Stimulated activated CD4-positive, alpha-beta T cell treated with anti-CD3 and anti-CD28 coated beads, TNF-alpha, amount 100 ng/mL, for 1 hour (primary cell): ENCODE measurements at places on chromosomes 5 and 9.

GRCh38 chr9:108913391-108913790, 20.5 kb downstream of the ELP1 start:
- no peak for DNase-seq

DNA sequence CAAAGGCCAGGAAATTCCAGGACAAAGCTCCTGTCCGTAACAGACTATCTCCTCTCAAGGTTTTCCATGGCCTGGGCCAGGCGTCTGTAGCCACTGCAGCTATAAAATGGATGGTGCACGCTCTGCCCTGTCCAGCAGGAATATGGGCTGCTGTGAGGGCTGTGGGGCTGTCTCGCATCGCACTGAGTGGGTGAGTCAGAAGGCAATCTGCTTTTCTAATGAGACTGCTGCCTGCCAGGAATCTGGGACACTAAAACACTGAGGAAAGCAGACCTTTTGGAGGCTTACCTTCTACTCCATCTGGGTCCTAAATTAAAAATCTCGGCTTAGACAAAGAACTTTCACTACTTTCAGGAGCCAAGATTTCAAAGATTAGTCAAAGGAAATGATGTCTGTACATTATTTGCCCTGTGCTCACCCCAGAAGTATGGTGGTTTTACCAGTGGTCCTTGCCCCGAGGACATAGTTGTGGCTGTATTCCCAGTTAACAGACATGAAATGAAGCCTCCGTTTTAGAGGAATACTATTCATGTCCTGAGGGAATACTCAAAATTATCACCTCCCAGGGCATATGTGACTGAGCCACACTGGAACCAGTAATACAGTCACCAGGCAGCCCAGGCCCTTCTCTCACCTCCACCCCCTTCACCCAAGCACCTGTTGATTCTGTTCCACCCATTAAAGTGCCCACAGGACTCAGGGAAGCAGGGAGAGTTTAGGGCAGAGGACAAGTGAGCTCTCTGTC, 56.4 kb downstream of the PFDN1 start:
- DNase-seq, result no peak

DNA sequence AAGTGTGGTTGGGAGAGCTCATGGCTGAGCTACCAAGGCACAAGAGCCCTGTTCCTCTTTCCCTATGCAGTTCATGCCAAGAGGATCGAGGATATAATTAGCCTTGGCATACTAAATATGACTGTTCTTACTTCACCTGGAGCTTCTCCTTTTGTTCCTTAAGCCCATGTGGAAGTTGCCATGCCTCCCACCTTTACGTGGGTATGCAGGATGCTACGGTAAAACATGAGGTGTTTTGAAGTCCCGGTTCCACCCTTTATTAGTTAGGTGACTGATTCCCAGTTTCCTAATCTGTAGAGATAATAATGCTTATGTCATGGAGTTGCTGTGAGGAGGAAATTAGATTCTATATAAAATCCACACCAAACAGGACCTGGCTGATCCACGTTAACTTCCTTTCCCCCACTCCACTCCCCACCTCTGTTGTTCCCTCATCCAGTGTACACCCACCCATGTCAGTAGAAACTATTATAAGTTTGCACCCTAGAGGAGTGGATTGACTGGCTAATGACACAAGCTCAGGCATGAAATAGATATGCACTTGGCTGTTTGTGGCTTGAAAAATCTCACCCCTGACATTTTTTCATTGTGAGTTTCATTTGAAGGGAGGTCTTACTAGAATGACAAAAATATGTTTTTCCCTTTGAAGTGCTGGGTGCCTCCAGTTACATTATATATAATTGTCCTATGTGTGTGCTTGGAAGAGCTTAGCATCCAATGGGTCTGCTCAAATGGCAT, 36.8 kb upstream of the SHOC1 start:
- no peak for DNase-seq

- no peak for DNase-seq
These were observed 11.9 kb downstream of the TRIO start for GRCh38 chr5:14155075-14155474.

DNA sequence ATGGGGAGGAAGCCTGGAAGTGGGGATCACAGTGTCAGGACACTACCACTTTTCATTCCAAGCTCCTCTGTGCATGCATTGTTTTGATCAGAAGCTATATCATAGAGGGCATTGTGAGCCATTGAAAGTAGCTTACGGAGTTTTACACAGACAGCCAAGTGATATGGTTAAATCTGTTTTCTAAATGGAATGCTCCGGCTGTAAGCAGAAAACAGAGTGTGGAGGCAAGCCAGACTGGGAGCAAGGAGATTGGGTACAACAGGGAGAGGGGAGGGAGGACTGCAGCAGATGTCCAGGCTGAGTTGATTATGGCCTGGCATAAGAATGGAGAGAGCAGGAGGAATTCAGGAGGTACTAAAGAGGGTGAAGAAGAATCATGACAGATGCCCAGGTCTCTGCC, 15.5 kb upstream of the SOWAHA start:
- DNase-seq, result no peak

DNA sequence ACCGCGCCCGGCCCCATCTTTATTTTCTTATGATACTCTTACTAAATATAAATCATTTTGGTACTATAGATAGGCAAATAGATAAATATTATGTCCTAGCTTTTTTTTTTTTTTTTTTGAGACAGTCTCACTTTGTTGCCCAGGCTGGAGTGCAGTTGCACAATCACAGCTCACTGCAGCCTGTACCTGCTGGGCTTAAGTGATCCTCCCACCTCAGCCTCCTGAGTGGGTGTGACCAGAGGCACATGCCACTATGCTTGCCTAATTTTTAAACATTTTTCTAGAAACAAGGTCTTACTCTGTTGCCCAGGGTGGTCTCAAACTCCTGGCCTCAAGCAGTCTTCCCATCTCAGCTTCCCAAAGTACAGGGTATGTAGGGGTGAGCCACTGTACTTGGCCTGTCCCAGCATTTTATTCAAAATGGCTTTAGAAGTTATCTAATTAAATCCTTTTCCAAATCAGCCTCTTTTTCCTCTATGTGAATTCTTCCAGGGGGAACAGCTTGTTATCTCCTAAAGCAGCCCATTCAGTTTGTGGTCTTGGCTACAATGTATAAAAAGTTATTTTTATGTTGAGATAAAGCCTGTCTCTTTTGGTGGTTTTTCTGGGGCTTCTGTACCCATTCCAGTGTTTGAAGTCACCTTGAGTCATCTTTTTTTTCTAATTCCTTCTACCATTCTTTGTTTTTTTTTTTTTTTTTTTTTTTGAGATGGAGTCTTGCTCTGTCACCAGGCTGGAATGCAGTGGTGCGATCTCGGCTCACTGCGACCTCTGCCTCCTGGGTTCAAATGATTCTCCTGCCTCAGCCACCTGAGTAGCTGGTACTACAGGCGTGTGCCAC, 12.1 kb downstream of the MELK start:
- no peak for DNase-seq
